ENCODE measurements at places on chromosomes 1 and 21.

- no peak for DNase-seq
These were observed 27.0 kb downstream of the SERTAD4 start for GRCh38 chr1:210259561-210259960.

- no peak for DNase-seq
These were observed 22.8 kb downstream of the NUP133 start for GRCh38 chr1:229485318-229485717.

- DNase-seq, result no peak
These were observed 117.7 kb downstream of the NUF2 start for GRCh38 chr1:163439471-163439870.

DNA sequence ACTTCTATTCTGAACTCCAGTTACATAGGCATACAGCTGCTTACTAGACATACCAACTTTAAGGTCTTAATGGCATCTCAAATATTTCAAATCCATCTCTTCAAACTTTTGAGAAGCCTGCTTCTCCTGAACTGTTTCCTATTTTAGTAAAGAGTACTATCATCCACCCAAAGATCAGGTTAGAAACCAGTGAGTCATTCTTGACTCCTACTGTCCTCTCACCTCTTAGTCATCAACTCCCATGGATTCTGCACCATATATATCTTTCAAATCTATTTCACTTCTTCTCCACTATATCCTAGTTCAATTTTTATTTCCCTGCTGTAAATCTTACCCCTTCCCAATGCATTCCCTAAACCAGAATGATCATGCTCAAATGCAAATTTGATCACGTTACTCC lies 18.1 kb upstream of the BEND5 start:
- DNase-seq, result peak; percentile 23

DNA sequence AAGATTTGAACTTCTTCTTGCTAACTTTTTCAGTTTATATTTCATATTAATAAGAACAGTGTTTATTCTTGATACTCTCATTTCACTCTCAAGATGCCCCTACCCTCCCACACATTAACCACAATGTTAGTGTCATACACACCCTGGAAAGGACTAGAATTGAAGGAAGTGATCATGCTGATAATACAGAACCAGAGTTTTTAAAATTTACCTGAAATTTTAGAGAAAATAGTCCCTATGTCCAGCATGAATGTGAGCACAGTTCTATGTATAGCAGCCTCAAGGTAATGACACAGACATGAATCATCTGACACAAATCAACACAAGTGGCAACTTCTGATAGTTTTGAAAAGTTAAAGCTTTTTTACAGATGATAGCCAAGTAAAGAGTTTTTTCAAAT lies 26.0 kb downstream of the RGS1 start:
- peak; percentile 20 for DNase-seq

DNA sequence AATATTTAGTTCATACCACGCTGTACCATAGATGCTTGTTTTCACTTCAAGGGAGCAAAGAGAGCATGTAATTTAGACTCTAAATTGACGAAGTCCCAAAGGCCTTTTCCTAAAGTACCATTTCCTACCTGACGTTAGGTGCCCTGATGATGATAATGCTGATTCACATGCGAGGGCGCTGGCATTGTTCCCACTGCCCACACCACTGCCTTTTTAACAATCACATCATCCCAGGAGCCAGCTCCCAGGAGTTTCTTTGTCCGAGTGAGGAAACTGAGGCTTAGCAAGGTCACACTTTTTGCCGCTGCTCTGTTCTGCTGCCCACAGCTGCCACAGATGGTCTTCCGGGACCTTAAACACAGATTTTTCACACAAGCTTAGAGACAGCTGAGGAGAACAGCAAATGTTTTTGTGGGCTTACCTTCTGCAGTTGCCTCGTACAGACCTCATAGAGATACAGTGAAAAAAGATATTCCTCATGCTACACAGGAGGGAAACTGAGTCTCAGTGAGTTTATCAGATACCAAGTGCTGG lies 69.4 kb downstream of the EVA1C start:
- DNase-seq, result no peak

DNA sequence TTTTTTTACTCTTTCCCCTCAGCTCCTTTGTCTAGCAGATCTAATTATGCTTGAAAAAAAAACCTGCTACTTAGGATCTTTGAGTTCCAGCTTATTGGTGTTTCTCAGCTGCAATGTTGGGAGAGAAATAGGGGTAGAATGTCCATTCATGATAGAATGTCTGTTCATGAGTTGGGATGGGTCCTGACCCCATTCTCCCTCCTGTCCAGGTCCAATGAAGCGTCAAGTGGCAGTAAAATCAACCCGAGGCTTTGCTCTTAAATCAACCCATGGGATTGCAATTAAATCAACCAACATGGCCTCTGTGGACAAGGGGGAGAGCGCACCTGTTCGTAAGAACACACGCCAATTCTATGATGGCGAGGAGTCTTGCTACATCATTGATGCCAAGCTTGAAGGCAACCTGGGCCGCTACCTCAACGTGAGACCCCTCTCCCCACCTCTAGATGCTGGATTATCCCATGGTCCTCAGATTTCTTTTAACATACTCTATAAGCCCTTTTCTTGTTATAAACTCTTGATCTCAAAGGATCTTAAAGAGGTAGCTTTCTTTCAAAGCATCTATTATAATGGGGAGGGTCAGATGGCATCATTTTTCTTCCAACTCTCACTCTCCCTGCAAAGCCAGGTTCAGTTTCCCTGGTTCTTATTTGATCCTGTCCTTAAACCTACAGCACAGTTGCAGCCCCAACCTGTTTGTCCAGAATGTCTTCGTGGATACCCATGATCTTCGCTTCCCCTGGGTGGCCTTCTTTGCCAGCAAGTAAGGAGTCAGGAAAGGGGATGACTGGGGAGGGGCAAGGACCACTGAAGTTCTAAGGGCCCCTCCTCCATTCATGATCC lies 11.1 kb downstream of the CERS2 start:
- no peak for DNase-seq

DNA sequence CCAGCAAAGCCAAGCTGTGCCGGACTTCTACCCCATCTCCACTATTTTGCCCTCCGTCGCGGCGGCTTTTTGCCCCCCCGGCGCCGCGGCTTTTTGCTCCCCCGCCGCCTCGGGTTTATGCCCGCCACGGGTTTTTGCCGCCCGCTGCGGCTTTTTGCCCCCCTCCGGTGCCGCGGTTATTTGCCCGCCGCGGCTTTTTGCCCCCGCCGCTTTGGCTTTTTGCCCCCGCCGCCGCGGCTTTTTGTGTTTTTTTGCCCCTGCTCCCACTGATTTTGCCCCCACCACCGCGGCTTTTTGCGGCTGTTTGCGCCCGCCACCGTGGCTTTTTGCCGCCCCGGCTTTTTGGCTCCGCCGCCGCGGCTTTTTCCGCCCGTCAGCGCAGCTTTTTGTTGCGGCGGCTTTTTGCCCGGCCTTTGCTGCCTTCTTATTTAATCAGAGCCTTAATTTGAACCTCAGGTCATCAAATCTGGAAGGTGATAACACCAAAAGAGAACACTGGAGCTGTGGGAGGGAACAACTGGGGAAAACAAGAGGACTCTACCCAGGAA lies 106.0 kb downstream of the TPTE start:
- DNase-seq, result no peak

DNA sequence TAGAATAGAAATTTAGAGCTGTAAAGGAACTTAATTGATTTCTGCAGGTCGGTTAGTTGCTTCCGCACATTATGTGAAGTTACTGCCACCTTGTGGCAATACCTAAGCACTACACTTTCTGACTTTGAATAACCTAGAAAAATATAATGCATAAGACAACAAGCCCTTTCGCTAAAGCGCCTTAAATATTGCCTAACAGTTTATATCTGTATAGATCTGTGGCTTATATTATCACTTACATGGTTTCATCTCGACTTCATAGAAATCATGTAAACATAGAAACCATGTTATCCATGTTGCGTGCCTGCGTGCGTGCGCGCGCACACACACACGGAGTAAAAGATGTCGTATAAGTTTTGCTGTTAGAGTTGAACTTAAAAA lies 10.9 kb upstream of the IFI16 start:
- peak; percentile 30 for DNase-seq

- DNase-seq, result no peak
These were observed 24.1 kb upstream of the MNDA start for GRCh38 chr1:158806916-158807536.

Measured in RCC 7860 (cell line).